ENCODE measurements at places on chromosomes 7 and 10.

DNA sequence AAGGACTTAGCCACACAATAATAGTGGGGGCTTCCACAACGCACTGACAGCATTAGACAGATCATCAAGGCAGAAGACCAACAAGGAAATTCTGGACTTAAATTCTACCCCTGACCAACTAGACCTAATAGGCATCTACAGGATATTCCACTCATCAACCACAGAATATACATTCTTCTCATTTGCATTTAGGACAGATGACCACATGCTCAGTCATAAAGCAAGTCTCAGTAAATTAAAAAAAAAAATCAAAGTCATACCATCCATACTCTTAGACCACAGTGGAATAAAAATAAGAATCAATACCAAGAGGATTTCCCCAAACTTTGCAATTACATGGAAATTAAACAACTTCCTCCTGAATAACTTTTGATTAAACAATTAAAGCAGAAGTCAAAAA, 155.9 kb downstream of the CDK14 start:
- no peak for DNase-seq

- DNase-seq: no peak
Observed at GRCh38 chr10:45377858-45378257, 3.8 kb downstream of the ALOX5 start.

GRCh38 chr7:37974711-37975110, 54.3 kb downstream of the EPDR1 start:
- DNase-seq: no peak

DNA sequence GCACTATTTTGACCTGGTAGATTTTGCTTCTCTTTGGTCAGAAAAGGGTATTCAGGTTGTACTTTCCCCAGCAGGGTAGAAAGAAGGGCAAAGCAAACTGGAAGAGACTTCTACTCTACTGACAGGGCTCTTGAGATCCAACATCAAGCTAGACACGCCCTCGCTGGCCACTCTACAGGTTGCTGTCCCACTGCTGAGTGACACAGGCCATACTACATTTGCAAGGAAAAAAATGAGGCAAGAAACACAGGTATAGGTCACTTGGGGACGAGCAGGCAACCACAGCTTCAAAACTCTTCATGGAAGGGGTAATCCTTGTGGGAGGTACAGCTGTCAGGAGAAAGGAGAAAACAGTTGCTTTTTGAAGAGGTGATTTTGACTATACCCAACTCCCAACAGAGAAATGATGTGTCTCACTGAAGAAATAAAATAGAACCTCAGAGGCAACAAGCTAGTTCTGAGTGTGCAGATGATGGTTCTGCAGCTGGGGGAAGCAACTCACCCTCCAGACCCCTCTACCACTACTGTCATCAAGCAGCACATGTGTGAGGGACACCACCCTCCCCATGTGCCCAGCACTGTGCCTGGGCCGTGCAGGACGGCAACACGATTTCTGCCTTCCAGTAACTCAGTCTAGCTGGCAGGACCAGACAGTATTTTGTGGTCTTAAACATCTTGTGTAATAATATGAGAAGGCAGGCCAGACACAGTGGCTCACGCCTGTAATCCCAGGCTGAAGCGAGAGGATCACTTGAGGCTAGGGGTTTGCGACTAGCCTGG, 16.3 kb downstream of the AKR1B1 start:
- DNase-seq: no peak

GRCh38 chr10:68163735-68164134, 54.4 kb downstream of the MYPN start:
- no peak for DNase-seq

- DNase-seq: no peak
Observed at GRCh38 chr10:42553064-42553407, 85.3 kb downstream of the ZNF33B start.

GRCh38 chr7:45084901-45085618, 3.7 kb downstream of the NACAD start:
- DNase-seq: no peak

GRCh38 chr7:137258552-137258951, 85.0 kb downstream of the PTN start:
- DNase-seq: no peak

- no peak for DNase-seq
Observed at GRCh38 chr10:125015356-125015944, 73.5 kb downstream of the ZRANB1 start.

DNA sequence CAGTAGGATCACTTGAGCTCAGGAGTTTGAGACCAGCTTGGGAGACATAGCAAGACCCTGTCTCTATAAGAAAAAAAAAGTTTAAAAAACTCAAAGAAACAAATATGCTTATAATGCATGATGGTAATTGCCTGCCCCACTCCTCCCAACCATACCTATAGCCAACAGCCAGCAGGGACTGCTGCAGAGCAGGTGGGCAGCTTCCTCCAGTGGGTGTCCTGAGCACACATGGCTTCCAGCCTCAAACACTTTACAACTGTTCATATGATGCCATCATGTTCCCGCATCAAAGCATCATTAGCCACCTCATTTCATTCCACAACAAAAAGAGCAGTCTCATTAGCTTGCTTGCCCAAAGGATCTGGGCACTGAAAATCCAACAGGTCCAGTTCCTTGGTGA, 42.0 kb downstream of the ABLIM1 start:
- DNase-seq: no peak

DNA sequence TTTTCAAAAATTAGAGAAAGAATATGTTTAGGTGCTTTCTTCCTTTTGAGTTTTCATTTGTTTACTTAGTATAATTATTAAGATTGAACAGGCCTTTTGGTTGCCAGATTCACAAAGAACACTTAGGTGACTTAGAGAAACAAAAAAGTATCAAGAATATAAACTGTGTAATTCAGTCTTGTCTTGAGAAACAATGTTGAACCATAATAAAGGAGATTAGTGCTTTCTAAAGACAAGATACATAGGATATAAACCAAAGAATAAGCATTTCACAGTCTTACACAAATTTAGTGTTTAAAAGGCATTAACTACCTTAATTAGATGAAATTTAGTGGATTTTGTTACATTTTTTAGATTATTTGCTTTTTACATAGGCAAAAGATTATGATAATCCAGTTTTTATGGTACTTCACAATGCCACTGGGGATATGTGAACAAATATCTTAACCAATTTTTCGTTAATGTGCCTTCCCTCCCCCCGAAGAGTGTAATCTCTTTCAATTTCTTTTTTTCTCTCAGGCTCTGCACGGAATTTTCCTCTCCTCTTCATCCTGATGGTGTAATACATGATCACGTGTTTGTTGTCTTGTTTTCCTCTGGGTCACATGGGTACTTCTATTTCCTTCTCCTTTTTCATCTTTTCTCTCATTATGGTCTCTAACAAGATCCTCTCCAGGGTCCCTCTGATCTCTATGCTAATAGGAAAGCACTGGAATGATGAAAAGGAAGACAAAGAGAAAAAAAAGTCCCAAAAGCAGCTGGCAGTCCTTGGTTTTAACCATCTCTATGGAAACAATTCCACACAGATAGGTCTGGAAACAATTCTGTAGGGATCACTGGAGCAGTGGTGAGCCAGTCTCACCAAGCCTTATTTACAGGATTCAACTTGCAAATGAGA, 3.7 kb upstream of the HNRNPH3 start:
- no peak for DNase-seq

DNA sequence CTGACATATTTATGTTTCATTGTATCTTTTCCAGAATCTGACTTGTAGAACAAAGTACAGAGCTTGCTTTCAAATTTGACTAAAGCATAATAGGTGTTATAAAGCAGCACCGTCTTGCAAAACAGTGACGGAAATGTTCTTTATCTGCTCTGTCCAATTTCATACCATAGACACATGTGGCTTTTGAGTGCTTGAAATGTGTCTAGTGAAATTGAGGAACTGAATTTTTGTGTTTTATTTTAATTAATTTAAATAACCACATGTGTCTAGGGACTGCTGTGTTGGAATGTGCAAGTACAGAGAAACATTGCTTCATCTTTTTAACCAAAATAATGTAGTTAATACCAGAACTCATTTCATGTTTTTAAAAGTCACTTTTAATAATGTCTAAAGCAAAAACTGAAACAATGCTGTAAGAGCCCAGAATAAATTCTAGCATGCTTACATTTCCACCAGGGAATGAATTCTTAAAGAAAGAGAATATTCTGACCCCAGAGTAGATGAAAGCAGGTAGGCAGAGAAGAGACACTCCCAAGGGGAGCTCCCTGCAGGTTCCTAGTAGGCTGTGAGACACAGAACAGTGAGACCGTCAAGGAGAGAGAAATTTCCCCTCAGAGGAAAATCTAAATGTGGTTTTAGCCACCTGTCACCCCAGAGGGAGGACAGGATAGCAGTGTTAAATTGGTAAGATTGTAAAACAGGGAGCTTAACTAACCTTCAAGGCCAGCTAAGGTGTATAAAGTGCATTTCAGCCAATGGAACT, 175.3 kb upstream of the KMT2E start:
- DNase-seq: no peak

- no peak for DNase-seq
Observed at GRCh38 chr10:10327934-10328333, 689.7 kb upstream of the CELF2 start.

DNA sequence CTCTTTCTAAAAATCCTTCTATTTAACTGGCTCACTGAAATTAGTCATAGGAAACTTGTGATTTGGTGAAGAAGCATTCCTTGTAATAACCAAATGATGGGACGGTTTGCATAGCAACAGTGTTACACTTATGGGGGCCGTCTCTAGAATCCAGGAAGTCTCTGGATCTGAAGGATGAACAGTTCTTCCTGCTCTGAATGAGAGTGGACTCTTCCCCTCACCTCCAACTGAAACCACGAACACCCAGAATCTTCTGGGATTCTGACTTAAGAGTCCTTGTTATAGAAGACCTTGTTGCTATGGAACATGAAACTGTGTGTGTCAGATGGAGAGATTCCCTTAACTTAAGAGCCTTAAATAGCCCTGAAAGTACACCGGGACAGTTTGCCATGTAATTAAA, 23.2 kb downstream of the NOLC1 start:
- DNase-seq: no peak

DNA sequence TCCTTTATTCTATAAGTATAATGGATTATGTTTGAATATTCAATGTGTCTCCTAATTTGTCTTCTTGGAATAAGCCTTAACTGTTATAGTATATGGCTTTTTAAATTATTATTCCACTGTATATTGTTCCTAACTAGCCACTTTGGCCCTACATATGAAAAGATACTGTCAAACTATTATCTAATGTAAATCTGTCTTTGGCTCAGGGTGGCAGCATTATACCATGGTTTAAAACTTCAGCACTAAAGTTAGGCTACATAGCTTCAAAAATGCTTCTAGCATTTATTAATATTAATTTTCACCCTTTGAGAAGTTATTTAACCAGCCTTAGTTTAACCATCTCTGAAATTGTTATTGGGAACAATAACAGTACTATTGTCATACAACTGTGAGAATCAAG, 543.1 kb upstream of the MBL2 start:
- no peak for DNase-seq

DNA sequence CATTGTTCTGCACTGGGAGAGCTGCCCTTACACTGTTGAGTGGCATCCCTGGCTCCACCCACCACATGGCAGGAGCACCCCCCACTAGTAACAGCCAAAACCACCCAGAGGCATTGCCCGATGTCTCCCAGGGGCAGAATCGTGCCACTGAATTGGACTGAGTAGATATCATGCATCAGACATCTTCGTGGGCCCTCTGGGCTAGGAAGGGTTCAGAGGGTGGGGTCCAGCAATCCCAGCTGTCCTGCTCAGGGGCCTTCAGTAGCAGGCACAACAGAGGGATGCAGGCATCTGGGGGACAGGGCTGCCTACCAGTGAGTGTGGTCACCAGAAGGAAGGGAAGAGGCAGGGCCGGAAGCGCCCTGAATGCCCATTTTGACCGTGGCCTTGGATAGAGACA, 119.7 kb upstream of the PPP2R2D start:
- no peak for DNase-seq

DNA sequence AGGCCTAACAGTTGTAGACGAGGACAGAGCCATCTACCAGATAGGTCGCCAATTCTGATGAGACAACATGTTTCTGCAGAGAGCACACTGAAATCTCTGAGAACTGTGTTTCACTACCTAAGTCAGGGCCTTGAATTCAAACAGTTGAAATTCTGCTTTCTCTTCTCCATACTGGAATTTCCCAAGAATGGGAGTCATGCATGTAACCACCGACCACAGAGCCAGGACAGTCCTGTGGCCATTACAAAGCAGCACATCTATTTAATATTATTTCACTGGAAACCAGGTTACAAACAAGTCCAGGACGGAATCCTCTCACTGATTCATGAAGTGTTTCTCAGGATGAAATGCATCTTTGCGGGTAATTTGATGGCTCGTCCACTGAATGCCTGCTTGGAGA, 62.0 kb upstream of the ST8SIA6 start:
- no peak for DNase-seq

DNA sequence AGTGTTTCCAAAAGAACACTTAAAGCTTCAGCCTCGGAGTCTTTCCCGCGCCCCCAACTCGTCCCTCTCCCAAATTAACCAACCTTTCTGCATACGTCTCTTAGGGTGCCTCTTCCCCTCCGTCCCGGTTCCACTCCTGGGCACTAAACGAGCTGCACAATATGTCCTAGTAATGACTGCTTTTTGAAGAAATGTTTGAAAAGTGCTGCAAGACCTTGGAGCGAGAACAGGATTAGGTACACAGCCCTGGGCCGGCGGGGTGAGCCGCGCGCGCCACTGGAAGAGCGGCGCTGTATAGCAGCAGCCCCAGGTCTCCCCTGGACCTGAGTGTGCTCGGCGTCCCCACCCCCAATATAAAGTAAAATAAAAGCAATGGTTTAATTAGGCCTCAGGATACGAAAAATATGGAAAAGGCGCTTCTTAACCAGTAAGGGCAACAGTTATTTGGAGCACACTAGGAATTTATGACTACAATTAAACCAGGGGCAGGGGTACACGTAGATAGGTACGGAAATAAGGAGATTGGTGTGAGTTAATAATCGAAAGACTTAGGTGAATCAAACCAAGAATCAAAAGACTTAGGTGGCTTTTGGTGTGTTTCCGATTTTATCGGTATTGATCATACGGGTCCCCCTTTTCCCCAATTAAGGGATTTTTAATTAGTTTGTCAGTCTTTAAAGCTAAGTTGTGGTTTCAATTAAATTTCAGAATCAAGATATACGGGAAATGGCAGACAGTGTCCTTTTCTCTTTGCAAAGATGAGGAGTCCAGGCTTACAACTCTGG, 1.9 kb downstream of the TET1 start:
- no peak for DNase-seq

DNA sequence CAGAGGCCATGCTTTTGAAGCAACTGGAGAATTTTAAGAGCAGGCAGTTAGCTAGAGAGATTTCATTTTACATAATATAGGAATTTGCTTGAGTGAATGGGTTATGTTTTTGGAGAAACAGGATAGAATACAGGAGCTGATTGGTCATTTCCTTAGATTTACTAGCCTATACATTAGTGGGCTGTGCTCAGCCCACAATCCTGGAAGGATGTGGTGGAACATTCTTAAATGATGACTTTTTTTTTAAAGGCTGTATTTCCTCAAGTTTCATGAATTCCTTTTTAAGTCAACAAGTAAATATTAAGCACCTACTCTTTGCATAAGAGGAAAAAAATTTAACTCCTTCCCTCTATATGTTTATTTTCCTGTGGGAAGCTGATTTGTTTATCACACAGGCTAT, 314.4 kb upstream of the BMPER start:
- no peak for DNase-seq

GRCh38 chr10:11538834-11539190, 72.6 kb downstream of the USP6NL start:
- no peak for DNase-seq

GRCh38 chr10:113470372-113471240, 82.2 kb upstream of the HABP2 start:
- DNase-seq: no peak

Measured in activated CD8-positive, alpha-beta memory T cell treated with anti-CD3 and anti-CD28 coated beads, Interleukin-2, amount 50 U/mL, for 4 hours (primary cell).